BE2C (cell line): ENCODE measurements at places on chromosomes 7 and 10.

- no peak for DNase-seq
These were observed 489.8 kb downstream of the RPS24 start for GRCh38 chr10:78523453-78523852.

GRCh38 chr10:23343591-23344240, 881 bp downstream of the C10orf67 start:
- DNase-seq: peak; percentile 11

GRCh38 chr7:537911-538634, 18.4 kb upstream of the PDGFA start:
- no peak for DNase-seq

DNA sequence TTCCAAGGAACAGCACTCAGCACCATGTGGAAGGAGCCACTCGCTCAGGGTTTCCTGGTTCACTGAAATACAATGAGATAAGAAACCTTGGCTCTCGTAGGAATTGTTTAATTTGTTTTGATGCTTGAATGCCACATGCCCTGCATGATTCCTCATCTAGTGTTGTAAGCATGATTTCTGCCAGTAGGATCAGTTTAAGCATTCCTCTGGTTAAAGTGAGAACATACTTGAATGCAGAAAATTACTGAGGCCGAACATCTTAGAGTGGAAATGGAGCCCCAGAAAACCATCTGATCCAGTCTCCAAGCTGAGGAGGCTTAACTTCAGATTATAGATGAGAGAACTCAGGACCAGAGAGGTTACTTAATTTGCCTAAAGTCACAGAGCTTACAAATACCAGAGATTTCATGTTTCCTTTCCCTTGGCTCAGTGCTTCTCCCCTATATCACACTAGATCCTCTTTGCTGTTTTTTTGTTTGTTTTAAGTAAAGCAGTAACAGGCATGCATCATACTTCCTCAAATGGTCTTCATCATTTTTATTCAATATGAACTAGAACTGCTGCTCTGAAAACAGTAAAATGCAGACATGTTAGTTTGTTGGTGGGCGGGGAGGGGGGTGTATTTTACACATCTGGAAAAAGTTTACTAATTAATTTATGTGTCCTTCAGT, 125.1 kb downstream of the ADAM12 start:
- no peak for DNase-seq

GRCh38 chr7:123972831-123973230, 47.8 kb downstream of the SPAM1 start:
- DNase-seq: no peak

DNA sequence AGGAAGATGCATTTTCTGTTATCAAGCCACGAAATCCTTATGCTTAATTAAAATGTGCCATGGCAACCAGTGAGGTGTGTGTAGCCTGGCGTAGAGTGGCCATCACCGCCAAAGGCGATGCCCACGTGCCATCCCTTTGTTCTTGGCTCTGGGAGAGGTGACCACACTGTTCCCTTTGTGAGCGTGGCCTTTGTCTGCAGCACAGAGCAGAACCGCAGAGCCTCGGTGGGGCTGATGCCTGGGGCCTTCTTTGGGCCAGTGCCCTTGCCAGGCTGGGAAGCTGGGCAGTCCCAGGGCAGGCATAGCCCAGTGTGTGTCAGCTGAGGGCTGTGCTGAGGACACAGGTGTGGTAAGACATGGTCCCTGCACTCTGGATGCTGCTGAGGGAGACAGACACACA, 48.3 kb downstream of the BUB3 start:
- DNase-seq: no peak

DNA sequence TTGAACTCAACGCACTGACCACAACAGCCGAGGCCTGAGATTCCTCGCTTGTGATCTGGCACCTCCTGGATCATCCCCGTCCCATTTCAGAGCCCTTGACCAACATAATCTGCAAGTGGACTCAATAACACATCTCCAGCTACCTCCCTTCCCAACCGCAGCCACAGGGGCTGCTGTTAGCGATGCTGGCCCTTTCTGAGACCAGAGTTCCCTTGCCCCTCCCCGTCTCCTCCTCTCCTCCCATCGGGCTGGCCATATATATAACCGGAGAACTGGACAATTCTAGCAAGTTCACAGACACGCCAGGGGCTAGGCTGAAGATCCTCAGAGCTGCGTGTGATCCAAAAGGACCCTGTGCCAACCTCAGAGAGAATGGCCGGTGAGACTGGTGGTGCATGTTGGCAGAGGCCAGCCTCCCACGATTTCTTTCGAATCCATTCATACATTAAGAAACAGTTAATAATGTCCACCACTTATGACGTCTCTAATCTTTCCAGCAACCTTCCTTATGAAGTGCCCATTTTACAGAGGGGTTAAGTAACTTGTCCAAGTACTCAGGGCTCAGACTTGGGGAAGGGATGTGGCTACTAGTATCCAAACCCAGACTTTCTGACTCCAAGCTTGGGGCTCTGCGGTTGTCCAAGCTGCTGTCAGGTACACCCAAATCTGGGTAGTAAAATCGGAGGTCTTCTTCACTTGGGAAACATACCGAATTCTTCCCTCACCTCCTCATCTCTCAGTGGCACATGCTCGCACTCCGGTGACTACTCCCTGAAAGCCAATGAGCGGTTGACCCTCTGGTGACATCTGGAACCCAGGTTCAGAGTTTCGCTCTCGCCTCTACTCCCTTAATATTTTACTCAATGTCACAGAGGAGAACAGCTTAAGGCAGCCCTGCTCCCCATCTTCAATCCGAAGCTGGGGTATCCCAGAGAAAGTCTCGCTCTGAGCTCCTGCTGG, 11.2 kb upstream of the FEZF1 start:
- DNase-seq: no peak

- DNase-seq: no peak
These were observed 345.2 kb upstream of the SHH start for GRCh38 chr7:156157409-156158012.

GRCh38 chr7:99005776-99006175, 127.4 kb downstream of the TRRAP start:
- DNase-seq: no peak

- DNase-seq: peak; percentile 58
These were observed 139.3 kb upstream of the TCF7L2 start for GRCh38 chr10:112810711-112811151.

DNA sequence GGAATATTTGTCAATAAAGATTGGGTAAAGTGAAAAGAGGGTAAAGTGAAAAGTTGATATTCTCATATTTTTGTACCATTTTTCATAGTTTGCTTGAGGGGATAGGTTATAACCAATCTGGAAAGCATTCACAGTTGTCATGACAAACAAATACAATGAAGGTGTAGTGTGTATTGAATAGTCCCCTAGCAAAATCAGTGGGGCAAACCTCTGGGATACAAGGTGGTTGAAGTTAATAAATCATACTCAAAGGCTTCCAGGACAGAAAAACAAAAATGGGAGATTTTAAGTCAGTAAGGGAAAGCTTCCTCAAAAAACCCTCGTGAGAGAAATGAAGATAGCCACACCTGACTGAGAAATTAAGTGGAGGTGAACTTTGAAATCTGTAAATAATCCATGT, 39.4 kb downstream of the PHTF2 start:
- DNase-seq: no peak

- no peak for DNase-seq
These were observed 147.1 kb downstream of the ELFN1 start for GRCh38 chr7:1817061-1817712.

DNA sequence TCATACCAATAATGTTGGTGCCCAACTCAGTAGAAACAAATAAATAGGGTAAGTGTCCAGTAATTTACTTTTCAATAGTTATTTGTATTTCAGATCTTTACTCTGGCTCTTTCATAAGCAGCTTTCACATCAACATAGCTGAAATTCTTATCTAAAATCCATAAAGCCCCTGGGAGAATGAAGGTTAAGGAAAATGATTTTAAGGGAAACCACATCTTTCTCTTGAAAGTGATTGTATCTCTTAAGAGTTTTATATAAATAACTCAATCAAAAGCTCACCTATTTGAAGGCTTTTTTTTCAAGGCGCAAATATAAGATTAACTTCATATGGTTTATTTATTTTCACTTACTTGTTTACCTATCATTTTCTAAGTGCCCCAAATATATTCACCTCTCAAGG, 324.4 kb downstream of the HGF start:
- DNase-seq: no peak

- DNase-seq: no peak
These were observed 155.5 kb downstream of the CDK14 start for GRCh38 chr7:90751595-90751994.

- no peak for DNase-seq
These were observed 103.2 kb downstream of the NPSR1 start for GRCh38 chr7:34761206-34761605.

DNA sequence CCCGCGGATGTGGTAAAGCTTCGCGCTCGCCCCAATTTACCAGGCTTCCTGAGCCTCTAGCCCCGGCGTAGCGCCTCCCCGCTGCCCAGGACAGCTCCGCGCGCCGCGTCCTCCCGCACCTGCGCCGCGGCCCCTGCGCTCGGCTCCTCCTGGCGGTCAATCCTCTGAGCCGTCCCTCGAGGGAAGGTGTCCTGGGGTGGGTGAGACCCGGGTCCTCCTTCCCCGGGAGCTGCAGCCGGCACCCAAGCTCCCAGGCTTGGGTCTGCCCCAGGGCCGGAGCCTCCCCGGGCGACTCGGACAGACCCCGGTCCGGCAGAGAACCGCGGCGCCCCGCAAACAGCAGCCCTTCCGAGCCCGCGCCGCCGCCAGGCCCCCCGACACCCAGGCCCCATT, 512 bp downstream of the OSBPL3 start:
- peak; percentile 75 for DNase-seq

- peak; percentile 74 for DNase-seq
These were observed 88.7 kb downstream of the MAD1L1 start for GRCh38 chr7:2143981-2144595.

- DNase-seq: peak; percentile 42
These were observed 21.3 kb upstream of the CLDN4 start for GRCh38 chr7:73809467-73809951.

DNA sequence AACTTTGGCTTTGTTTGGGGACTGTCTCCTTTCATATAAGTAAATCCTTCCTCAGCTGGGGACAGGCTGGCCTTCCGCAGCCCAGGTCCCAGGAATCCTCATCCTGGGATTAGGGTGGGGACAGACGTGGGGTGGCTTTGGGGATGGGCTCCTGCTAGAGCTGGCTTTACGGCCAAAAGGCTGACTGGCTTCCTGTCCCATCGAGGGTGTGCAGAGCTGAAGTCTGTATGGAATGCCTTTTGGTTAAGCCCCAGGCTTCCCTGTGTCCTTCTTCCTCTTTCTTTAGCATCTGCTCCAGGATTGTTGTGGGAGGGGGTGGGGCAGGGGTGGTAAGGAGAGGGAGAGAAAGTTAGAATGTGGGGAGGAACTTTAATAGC, 59.4 kb upstream of the AQP1 start:
- no peak for DNase-seq

DNA sequence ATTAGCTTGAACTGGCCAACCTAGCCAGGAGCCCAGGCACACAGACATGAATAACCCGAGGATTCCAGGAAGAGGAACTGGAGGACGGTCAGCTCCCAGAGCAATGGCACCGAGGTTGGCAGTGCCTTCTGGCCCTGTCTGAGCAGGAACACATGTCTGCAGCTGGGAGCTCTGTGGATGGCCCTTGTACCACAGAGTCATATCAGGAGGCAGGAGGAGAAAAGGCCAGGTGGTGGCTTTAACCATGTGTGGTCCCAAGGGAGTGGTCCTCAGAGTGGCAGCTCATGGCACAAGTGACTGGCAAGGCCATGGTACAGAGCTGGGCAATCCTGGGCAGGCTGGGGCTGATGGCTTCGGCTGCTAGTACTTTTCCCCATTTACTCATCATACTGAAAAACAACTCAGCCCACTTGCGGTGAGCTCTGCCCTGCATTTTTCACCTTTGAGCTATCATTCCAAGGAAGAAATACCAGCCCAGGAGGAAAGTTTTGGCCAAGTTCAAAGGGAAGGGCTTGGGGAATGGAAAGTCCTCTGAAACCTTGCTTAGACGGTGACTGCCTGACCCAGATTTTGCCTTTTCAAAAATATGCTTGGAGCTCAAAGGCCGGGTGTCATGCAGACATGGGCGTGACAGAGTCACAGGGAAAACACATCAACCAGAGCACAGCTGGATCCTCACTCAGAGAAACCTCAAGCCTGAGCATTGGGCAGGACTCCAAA, 25.7 kb upstream of the LOXL4 start:
- DNase-seq: no peak

GRCh38 chr7:46791188-46791587, 790.7 kb downstream of the TNS3 start:
- DNase-seq: no peak

GRCh38 chr10:102545997-102546396, 42.2 kb downstream of the SUFU start:
- no peak for DNase-seq

DNA sequence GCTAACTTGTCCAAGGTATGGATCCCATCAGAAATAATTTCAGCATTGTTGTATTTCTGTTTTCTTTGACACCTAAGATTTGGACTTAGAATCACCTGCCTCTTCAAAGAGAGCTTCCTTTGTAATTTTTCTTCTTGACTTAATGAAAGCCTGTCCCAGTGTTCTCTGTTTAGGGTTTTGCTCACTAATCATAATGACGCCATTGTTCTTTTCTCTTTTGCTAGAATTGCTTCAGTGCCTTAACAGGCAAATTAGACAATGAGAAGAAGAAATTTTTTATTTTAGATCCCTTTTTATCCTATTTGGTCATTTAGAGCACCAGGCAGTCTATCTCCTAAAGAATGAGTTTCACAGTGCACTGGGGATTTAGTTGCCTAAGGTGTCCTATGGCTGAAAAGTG, 128.5 kb downstream of the SND1 start:
- no peak for DNase-seq

- peak; percentile 48 for DNase-seq
These were observed 13.2 kb upstream of the TRA2A start for GRCh38 chr7:23544913-23545354.

DNA sequence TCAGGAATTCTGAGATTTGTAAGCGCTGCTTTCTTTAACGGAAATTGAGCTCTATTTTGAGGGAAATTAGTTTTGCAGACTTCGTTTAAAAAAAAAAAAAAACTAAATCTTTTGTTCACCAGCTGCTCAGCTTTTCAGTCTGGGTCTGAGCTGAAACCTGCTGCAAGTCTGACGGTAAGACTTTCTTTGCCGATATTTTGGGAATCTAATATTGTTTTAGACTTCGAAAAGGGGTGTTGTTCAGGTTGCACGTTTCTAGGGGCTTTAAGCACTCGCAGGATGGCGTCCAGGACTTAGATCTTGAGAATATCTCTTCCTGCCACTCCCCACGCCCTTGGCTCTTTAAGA, 1.8 kb upstream of the MEOX2 start:
- no peak for DNase-seq

GRCh38 chr7:111682588-111683340, 120.5 kb upstream of the IMMP2L start:
- peak; percentile 35 for DNase-seq

DNA sequence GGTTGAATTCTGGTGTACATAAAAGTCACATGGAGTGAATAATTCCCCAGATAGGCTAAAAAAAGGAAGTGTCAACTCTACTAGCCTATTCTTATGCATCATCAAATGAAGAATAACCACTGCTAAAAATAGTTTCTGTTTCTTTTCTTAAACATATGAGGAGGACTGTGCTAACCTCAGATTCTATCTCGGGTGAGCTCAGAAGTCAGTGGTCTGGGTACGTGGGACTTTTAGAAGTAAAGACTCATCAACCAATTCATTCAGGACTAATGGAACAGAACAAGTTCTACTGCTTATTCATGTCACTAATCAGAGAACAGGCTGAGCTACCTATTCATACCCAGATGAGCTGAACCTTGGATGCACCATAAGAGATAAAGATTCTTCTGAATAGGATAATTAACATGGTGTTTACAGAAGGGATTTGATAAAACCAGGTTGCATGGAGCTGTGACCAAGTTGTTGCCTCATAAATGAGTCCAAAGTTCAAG, 9.5 kb upstream of the ASAH2 start:
- no peak for DNase-seq

- no peak for DNase-seq
These were observed 17.0 kb upstream of the CDCA7L start for GRCh38 chr7:21962677-21963076.
